ENCODE measurements at places on chromosomes 7 and 10. TPM values are rescaled to one million over a fixed set of nuclear protein-coding genes. Genes with fewer than 3 reads are reported as not detected.
A peak's percentile ranks its signal among the peaks of the same experiment; 100 is the strongest.

Gene ADGRA1
- total RNA-seq = 0.23 TPM

GRCh38 chr7:8035192-8035591 lies 66.6 kb downstream of the GLCCI1 start:
- H3K27ac ChIP-seq = no peak overlapping the region
- no peak overlapping the region for H3K4me3 ChIP-seq
- no peaks in the 10 kb centered on the region for H3K4me1 ChIP-seq

Gene ITIH5
- 10.9 TPM for total RNA-seq

GRCh38 chr10:86635402-86635801 lies 18.9 kb upstream of the OPN4 start:
- no peak overlapping the region for H3K4me3 ChIP-seq
- H3K4me1 ChIP-seq = peaks cover 5% of the 10 kb centered on the region
- no peaks in the 10 kb centered on the region for H3K36me3 ChIP-seq
- DNase-seq = no peak
- no peak overlapping the region for H3K27ac ChIP-seq

DNA sequence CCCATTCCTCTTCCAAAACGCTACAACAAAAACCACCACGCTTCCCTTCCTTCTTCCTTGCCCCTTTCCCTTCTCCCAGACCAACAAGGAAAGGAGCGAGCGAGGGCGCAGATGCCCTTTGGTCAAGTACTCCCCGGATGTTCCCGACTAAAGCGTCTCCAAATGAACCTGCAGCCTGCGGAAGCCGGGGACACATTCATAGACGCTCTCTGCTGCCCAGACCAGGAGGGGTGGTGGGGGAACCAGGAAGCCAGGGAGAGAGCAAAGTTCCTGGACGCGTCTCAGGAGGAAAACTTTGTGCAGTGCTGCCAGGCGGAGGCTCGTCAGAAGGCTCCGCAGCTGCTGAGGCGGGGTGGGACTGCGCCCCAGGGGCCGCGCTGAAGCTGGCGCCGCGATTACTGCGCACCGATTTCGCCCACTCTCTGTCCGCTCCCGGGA lies 754 bp downstream of the SEMA3D start:
- peaks cover 13% of the 10 kb centered on the region for H3K4me1 ChIP-seq
- peak overlapping the region; percentile 4 for H3K4me3 ChIP-seq
- peaks cover 5% of the 10 kb centered on the region for H3K27me3 ChIP-seq
- peak overlapping the region; percentile 35 for H3K27ac ChIP-seq

Gene VGF
- total RNA-seq = 0.55 TPM

GRCh38 chr7:140778975-140779374 lies 82.5 kb downstream of the NDUFB2 start:
- H3K36me3 ChIP-seq = peaks cover 12% of the 10 kb centered on the region
- no peak overlapping the region for H3K27ac ChIP-seq
- no peak for DNase-seq
- no peaks in the 10 kb centered on the region for H3K4me1 ChIP-seq
- H3K27me3 ChIP-seq = no peaks in the 10 kb centered on the region

GRCh38 chr10:130046591-130046990 lies 64.0 kb downstream of the C10orf143 start:
- no peaks in the 10 kb centered on the region for H3K36me3 ChIP-seq
- H3K27me3 ChIP-seq = peaks cover 6% of the 10 kb centered on the region
- no peaks in the 10 kb centered on the region for H3K4me1 ChIP-seq
- no peak for DNase-seq
- H3K27ac ChIP-seq = no peak overlapping the region

Gene ACHE
- total RNA-seq = 7.2 TPM

Gene SEMA3E
- total RNA-seq = 23.5 TPM

Gene TMEM236
- 0.37 TPM for total RNA-seq

Gene BAZ1B
- 65.0 TPM for total RNA-seq

- H3K36me3 ChIP-seq = peaks cover 59% of the 10 kb centered on the region
- H3K27ac ChIP-seq = no peak overlapping the region
- no peaks in the 10 kb centered on the region for H3K27me3 ChIP-seq
- H3K4me3 ChIP-seq = no peak overlapping the region
- peaks cover 8% of the 10 kb centered on the region for H3K4me1 ChIP-seq
Measured at GRCh38 chr10:44374155-44374554, 10.7 kb downstream of the CXCL12 start.

Gene ATP6V1F
- total RNA-seq = 165 TPM

GRCh38 chr7:82183634-82184033 lies 259.9 kb downstream of the CACNA2D1 start:
- no peaks in the 10 kb centered on the region for H3K4me1 ChIP-seq
- no peak overlapping the region for H3K4me3 ChIP-seq
- no peak for DNase-seq
- H3K27me3 ChIP-seq = no peaks in the 10 kb centered on the region

Gene HOXA7
- total RNA-seq = 2.2 TPM

GRCh38 chr10:3658766-3659165 lies 126.2 kb downstream of the KLF6 start:
- H3K36me3 ChIP-seq = no peaks in the 10 kb centered on the region
- H3K4me3 ChIP-seq = no peak overlapping the region
- DNase-seq = no peak
- peaks cover 3% of the 10 kb centered on the region for H3K27me3 ChIP-seq
- H3K4me1 ChIP-seq = no peaks in the 10 kb centered on the region
- no peak overlapping the region for H3K27ac ChIP-seq

Gene UPK3B
- total RNA-seq = 3.6 TPM

GRCh38 chr10:104376784-104377300 lies 23.2 kb downstream of the CFAP58 start:
- no peak for DNase-seq
- no peaks in the 10 kb centered on the region for H3K36me3 ChIP-seq
- H3K4me1 ChIP-seq = no peaks in the 10 kb centered on the region
- H3K27ac ChIP-seq = no peak overlapping the region

Gene ADAM22
- 17.7 TPM for total RNA-seq

DNA sequence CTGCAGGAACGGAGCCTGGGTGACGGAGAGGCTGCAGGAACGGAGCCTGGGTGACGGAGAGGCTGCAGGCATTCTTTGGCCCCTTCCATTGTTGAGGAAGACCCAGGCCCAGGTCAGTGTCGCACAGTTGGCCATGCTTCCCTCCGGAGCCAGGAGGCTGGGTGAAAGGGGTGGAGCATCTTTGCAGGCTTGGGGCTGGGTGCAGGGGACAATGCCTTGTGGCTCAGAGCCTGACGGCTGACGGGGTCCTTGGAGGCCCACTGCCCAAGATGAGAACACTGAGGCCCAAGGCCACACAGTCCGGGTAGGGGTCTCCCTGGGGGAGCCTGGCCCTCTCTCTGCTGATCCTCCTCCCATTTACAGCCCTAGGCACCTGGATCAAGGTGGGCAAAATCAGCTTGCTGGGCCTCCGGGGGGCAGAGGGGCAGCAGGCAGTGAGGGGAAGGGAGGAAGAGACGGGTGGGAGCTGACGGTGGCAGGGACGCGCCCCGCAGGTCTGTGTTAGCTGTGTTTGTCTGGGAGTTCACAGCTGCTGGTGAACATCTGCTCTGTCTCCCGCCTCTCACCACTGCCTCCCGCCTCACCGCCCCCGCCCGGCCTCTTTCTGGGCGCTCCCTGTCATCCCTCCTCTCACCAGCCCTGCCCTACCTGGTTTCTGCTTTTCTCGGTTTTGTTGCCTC lies 30.6 kb upstream of the PCBD1 start:
- no peak overlapping the region for H3K27ac ChIP-seq
- H3K4me1 ChIP-seq = no peaks in the 10 kb centered on the region
- no peaks in the 10 kb centered on the region for H3K36me3 ChIP-seq
- DNase-seq = no peak

- no peaks in the 10 kb centered on the region for H3K4me1 ChIP-seq
- no peak overlapping the region for H3K4me3 ChIP-seq
- no peaks in the 10 kb centered on the region for H3K27me3 ChIP-seq
- DNase-seq = no peak
Measured at GRCh38 chr10:65365878-65366277, 1560.0 kb upstream of the LRRTM3 start.

Gene NANOS1
- total RNA-seq = 0.74 TPM

DNA sequence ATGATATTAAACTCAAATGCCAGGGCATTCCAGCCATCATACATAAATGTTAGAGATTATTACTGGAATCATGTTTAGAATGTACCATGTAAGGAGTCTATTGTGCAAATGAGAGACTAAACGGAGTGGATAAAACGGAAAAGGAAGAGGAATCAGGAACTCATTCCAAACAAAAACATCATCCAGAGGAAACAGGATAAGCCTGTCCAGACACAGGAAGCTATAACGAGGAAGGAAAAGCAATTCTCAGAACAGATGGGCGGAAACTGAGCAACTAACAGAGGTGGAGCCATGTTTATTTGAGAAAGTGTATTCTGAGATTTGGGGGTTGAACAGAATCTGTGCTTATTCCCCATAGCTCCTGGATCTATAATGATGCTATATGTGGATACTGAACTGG lies 52.3 kb upstream of the TRIM24 start:
- H3K36me3 ChIP-seq = no peaks in the 10 kb centered on the region
- H3K4me1 ChIP-seq = no peaks in the 10 kb centered on the region
- peak; percentile 57 for DNase-seq

GRCh38 chr10:74548676-74549075 lies 277.7 kb upstream of the KAT6B start:
- H3K4me1 ChIP-seq = no peaks in the 10 kb centered on the region
- DNase-seq = no peak
- no peaks in the 10 kb centered on the region for H3K36me3 ChIP-seq
- no peak overlapping the region for H3K4me3 ChIP-seq
- no peak overlapping the region for H3K27ac ChIP-seq
- no peaks in the 10 kb centered on the region for H3K27me3 ChIP-seq

DNA sequence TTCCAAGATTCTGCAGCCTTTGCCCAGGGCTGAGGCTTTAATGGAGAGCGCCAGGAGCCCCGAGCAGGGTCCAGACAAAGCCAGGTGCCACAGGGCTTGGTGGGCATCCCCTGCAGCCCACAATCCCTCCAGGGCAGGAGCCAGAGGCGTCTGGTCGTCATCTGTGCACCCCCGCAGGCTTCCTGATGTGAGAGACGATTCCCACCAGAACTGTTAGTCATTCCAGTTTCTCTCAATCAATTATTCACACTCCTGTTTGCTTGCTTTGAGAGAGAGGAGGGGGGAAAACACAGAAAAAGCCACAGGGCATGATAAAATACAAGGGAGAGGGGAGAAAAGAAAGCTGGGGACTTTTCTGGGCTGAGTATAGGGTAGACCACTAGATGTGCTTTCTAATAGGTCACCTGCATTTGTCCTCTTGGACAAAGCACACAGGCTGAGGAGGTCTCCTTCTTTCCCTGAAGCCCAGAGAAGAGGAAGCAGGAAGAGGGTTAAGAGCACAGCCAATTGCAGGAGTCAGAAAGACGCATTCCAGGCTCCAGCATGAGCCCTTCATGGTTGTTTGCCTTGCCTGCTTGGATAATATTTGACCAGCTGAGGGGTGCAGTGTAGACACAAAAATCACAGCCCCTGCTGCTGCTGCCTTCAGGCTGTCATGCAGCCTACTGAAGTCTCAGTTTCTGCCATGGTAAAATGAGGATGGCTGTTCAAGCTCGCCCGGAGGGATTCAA lies 194.4 kb downstream of the PLXNA4 start:
- no peaks in the 10 kb centered on the region for H3K27me3 ChIP-seq
- no peak overlapping the region for H3K4me3 ChIP-seq
- H3K36me3 ChIP-seq = no peaks in the 10 kb centered on the region

DNA sequence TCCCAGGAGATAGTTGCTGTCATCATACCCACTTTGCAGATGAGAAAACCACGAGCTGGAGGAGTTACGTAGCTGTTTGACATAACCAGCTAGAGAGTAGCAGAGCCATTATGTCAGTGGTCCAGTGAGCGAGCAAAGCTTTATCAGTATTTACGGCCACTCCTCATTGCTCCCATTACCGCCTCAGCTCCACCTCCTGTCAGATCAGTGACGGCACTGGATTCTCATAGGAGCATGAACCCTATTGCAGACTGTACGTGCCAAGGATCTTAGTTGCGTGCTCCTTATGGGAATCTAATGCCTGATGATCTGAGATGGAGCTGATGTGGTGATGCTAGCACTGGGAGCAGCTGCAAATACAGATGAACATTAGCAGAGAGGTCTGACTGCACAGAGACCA lies 9.2 kb upstream of the SFMBT2 start:
- no peaks in the 10 kb centered on the region for H3K27me3 ChIP-seq
- no peaks in the 10 kb centered on the region for H3K4me1 ChIP-seq
- DNase-seq = no peak
- H3K4me3 ChIP-seq = no peak overlapping the region
- no peak overlapping the region for H3K27ac ChIP-seq

DNA sequence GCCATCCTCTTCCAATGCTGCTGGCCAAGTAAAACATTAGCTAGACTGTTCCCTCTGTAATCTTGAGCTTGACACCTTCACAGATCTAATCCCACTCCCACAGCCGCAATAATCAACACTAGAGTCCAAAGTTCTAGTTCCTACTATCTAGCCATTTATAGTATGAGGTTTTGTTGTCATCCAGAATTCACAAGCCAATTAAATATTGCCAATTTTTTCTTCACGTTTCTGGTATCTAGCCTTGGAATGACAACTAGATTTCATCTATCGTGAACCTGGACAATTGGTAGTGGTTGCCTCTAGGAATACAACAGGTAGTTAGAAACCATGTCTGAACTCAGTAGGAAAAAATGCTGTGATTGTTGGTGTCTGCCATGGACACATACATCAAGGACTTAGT lies 10.4 kb downstream of the WASL start:
- H3K36me3 ChIP-seq = no peaks in the 10 kb centered on the region
- no peaks in the 10 kb centered on the region for H3K4me1 ChIP-seq
- no peak overlapping the region for H3K4me3 ChIP-seq
- no peak overlapping the region for H3K27ac ChIP-seq

DNA sequence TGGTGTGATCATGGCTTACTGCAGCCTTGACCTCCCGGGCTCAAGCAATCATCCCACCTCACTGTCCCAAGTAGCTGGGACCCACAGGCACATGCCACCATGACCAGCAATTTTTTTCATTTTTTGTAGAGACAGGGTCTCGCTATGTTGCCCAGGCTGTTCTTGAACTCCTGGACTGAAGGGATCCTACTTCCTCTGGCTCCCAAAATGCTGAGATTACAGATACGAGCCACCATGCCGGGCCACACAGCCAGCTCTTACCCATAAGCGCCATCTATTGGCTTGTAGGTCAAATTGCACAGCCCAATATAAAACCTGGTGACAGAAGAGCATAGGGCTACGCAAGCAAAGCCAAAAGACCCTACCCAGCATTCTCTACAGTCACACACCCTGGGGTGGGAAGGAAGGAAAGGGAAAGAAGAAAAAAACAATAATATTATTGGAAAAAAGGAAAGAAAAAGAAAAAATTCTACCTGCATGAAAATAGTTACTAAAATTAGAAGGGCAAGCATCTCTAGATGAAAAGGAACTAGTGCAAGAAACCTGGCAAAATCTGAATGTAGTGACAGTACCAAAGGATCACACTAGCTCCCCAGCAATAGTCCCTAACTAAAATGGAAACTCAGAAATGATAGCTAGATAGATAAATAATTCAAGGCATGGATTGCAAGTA lies 29.4 kb upstream of the AMPH start:
- H3K27me3 ChIP-seq = no peaks in the 10 kb centered on the region
- H3K4me3 ChIP-seq = no peak overlapping the region
- peak; percentile 17 for DNase-seq
- no peaks in the 10 kb centered on the region for H3K36me3 ChIP-seq
- no peaks in the 10 kb centered on the region for H3K4me1 ChIP-seq

GRCh38 chr10:102515724-102516123 lies 12.0 kb downstream of the SUFU start:
- H3K36me3 ChIP-seq = peaks cover 20% of the 10 kb centered on the region
- H3K27me3 ChIP-seq = no peaks in the 10 kb centered on the region
- H3K4me3 ChIP-seq = no peak overlapping the region
- H3K4me1 ChIP-seq = peaks cover 2% of the 10 kb centered on the region
- H3K27ac ChIP-seq = no peak overlapping the region

Gene CLDN4
- total RNA-seq = 169 TPM

GRCh38 chr7:95323410-95324129 lies 762 bp downstream of the PON1 start:
- no peak overlapping the region for H3K27ac ChIP-seq
- DNase-seq = no peak
- H3K36me3 ChIP-seq = no peaks in the 10 kb centered on the region
- no peak overlapping the region for H3K4me3 ChIP-seq
- no peaks in the 10 kb centered on the region for H3K4me1 ChIP-seq
